ENCODE measurements at places on chromosomes 3 and 15. TPM values are rescaled to one million over a fixed set of nuclear protein-coding genes. Genes with fewer than 3 reads are reported as not detected.

SH2D7 gene
- not detected for total RNA-seq

CCNB2 gene
- total RNA-seq = 38.9 TPM

ZBED2 gene
- total RNA-seq = 4.2 TPM

C3orf49 gene
- total RNA-seq = not detected

ITIH4 gene
- 1.2 TPM for total RNA-seq

FGF12 gene
- total RNA-seq = 0.18 TPM

DLEC1 gene
- 0.19 TPM for total RNA-seq

RLBP1 gene
- not detected for total RNA-seq

Measured in esophagus squamous epithelium (tissue), 5 donors.